ENCODE measurements at places on chromosomes 5 and 9.

- no peaks in the 10 kb centered on the region for H3K27me3 ChIP-seq
- no peak overlapping the region for H3K4me3 ChIP-seq
- no peak overlapping the region for H3K27ac ChIP-seq
- DNase-seq, result no peak
- no peaks in the 10 kb centered on the region for H3K36me3 ChIP-seq
- no peaks in the 10 kb centered on the region for H3K4me1 ChIP-seq
These were observed 16.9 kb downstream of the PDGFRB start for GRCh38 chr5:150138551-150139265.

DNA sequence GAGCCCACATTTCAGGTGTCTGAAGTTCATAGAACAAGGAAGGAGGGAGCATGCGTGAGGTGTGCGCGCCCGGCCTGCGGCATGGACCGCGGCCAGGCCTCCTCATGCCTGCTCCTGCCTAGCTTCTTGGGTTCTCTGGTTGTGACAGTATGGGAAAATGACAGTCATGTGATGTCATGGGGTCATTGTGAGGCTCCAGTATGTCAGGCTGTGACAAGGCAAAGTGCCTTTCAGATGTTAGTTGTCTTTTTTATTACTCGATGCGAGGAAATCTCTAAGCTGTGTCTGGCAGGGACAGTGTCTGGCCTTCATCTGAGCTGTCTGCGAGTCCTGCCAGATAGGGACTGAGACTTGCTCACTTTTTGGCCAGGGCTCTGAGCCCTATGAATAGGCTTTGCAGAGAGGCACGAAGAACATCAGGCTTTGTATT is 13.3 kb downstream of the UCK1 start:
- peaks cover 77% of the 10 kb centered on the region for H3K36me3 ChIP-seq
- no peaks in the 10 kb centered on the region for H3K27me3 ChIP-seq
- no peak overlapping the region for H3K4me3 ChIP-seq
- no peaks in the 10 kb centered on the region for H3K4me1 ChIP-seq
- DNase-seq, result no peak
- H3K27ac ChIP-seq, result no peak overlapping the region

GRCh38 chr9:684941-685340 is 156.6 kb upstream of the DMRT1 start:
- H3K27me3 ChIP-seq, result no peaks in the 10 kb centered on the region
- H3K27ac ChIP-seq, result no peak overlapping the region

DNA sequence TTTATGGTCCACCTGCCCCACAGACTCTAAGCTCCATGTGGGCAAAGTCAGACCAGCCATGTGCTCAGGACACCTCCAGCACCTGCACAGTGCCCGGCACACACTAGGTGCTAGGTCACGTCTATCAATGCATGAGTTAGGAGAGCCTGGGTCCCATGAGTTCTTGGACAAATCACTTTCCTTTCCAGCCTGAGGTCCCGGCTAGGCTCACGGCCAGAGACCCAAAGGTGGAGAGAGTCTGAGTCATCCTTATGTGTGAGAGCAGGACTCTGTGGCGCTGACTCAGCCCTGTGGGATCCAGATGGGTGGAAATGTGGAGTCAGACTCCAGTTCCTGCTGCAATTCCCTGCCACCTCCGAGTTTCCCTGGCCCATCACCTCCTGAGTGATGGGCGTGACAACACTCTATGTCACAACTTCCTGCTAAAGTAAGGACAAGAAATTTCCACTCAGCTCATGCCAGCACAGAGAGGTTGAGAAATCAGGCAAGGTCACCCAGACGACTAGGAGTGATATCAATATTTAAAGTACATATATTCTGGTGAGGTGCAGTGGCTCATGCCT is 2.5 kb upstream of the ST6GALNAC4 start:
- peaks cover 37% of the 10 kb centered on the region for H3K4me1 ChIP-seq
- no peak overlapping the region for H3K4me3 ChIP-seq
- no peaks in the 10 kb centered on the region for H3K36me3 ChIP-seq
- no peak for DNase-seq

GRCh38 chr5:172707285-172708182 is 63.5 kb downstream of the DUSP1 start:
- H3K27me3 ChIP-seq, result peaks cover 8% of the 10 kb centered on the region
- H3K4me3 ChIP-seq, result no peak overlapping the region
- H3K36me3 ChIP-seq, result no peaks in the 10 kb centered on the region
- no peaks in the 10 kb centered on the region for H3K4me1 ChIP-seq

- peaks cover 4% of the 10 kb centered on the region for H3K27me3 ChIP-seq
- no peak overlapping the region for H3K4me3 ChIP-seq
- DNase-seq, result no peak
- H3K4me1 ChIP-seq, result no peaks in the 10 kb centered on the region
- H3K36me3 ChIP-seq, result no peaks in the 10 kb centered on the region
- no peak overlapping the region for H3K27ac ChIP-seq
These were observed 42.7 kb upstream of the CEP72 start for GRCh38 chr5:569358-569867.

DNA sequence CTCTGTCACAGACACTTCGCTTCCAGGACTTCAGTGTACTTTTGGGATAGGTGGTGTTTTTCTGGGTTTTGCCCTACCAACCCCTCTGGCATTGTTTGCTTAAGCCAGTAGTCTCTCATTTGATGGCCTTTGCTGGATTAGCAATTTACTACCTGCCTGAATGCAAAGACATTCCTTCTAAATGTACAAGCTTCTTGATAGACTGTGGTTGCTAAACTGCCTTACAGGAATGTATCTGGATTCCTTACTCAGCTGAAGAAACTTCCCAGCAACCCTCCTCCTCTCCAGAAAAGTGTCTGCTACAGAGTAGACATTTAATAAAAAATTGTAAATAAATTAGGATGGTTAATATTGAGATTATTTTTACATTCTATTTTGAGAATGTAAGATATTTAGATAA is 1916.7 kb downstream of the EFNA5 start:
- H3K4me3 ChIP-seq, result no peak overlapping the region
- no peaks in the 10 kb centered on the region for H3K36me3 ChIP-seq
- H3K4me1 ChIP-seq, result no peaks in the 10 kb centered on the region
- H3K27me3 ChIP-seq, result no peaks in the 10 kb centered on the region
- H3K27ac ChIP-seq, result no peak overlapping the region
- DNase-seq, result no peak

DNA sequence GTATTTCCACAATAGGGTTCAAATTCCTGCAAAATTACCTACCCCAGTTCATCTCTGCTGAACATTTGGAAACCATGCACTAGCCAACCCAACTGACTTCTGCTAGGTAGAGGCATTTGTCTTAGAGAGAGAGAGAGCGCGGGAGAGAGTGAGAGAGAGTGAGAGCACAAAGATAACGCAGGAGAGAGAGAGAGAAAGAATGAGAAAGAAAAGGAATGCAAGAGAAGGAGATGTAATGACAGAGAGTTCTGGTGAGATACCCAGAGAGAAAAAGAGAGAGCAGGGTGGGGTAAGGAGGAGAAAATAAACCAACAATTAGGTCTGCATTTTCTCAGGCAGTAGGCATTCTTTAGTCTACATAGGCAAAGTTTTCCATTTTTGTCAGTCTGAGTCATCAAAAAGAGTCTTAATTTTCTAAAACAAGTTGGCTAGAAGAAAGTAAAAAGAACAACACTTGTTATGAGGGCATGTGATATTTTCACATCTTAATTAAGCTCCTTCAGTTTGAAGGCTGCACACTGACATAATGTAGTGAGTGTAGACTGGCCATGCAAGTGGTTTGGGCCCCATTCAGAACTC is 98.2 kb downstream of the MAP1B start:
- no peak for DNase-seq
- H3K36me3 ChIP-seq, result no peaks in the 10 kb centered on the region
- no peaks in the 10 kb centered on the region for H3K4me1 ChIP-seq
- no peak overlapping the region for H3K27ac ChIP-seq
- H3K27me3 ChIP-seq, result no peaks in the 10 kb centered on the region

DNA sequence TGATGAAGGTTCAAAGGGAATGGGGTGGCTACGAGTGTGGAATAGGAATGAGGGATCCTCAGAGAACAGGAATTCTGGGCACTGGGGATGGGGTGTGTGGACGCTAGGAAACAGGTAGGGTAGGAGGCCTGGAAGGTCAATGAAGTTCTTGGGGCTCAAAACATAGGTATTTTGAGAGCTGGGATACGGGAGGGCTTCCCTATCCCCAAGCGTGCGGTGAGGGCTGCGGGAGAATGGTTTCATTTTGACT is 718 bp downstream of the QSOX2 start:
- DNase-seq, result no peak
- peak overlapping the region; percentile 58 for H3K4me3 ChIP-seq
- peaks cover 25% of the 10 kb centered on the region for H3K4me1 ChIP-seq
- H3K36me3 ChIP-seq, result no peaks in the 10 kb centered on the region

GRCh38 chr9:2620919-2621721 is 467 bp upstream of the VLDLR start:
- H3K4me1 ChIP-seq, result peaks cover 16% of the 10 kb centered on the region
- no peak for DNase-seq
- H3K36me3 ChIP-seq, result no peaks in the 10 kb centered on the region
- H3K27ac ChIP-seq, result no peak overlapping the region

- no peak for DNase-seq
- no peak overlapping the region for H3K4me3 ChIP-seq
- no peak overlapping the region for H3K27ac ChIP-seq
- no peaks in the 10 kb centered on the region for H3K36me3 ChIP-seq
- no peaks in the 10 kb centered on the region for H3K4me1 ChIP-seq
- no peaks in the 10 kb centered on the region for H3K27me3 ChIP-seq
These were observed 581.6 kb upstream of the CDH9 start for GRCh38 chr5:27619982-27620381.

GRCh38 chr9:73640971-73641370 is 489.3 kb downstream of the ANXA1 start:
- H3K36me3 ChIP-seq, result no peaks in the 10 kb centered on the region
- no peak overlapping the region for H3K4me3 ChIP-seq
- H3K27me3 ChIP-seq, result no peaks in the 10 kb centered on the region
- DNase-seq, result no peak

DNA sequence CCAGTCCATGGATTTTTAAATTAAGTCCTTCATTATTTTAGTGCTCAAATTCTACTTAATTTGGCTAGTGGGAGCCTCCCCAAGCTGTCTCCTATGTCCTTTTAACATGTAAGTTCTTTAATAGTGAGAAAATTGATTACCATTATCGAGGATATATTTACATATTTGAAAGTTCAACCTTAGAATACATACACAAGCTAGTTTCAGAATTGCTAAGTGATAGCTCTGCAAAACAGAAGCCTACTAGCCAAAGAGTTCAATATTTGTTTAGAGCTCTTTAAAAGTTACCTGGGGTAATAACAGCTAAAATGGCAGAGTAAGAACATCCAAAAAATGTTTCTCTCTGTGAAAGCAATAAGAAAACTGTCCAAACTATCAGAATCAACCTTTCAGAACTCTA is 48.2 kb downstream of the LOX start:
- peaks cover 4% of the 10 kb centered on the region for H3K36me3 ChIP-seq
- H3K4me1 ChIP-seq, result no peaks in the 10 kb centered on the region
- H3K4me3 ChIP-seq, result no peak overlapping the region

DNA sequence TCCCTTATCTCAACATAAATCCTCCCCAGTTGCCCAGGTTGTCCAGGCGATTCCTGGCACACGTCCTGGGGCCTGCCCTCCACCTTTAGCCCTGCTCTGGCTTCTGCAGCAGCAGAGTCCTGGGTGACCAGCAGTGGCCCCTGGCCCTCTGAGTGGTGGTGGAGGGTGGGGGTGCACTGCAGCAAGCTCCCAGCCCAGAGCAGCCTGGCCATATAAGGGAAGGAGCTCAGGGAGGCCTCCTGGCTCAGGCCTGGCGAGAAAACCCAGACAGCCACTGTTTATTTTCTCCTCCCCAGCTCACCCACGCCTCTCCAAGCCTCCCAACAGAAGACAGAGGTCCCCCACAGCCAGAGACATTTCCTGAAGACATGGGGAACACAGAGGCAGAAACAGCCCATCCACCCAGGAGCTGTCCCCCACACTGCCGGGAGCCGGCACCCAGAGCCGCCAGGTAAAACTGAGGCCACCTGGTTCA is 44.7 kb upstream of the IL17B start:
- no peaks in the 10 kb centered on the region for H3K27me3 ChIP-seq
- no peaks in the 10 kb centered on the region for H3K4me1 ChIP-seq
- DNase-seq, result no peak

DNA sequence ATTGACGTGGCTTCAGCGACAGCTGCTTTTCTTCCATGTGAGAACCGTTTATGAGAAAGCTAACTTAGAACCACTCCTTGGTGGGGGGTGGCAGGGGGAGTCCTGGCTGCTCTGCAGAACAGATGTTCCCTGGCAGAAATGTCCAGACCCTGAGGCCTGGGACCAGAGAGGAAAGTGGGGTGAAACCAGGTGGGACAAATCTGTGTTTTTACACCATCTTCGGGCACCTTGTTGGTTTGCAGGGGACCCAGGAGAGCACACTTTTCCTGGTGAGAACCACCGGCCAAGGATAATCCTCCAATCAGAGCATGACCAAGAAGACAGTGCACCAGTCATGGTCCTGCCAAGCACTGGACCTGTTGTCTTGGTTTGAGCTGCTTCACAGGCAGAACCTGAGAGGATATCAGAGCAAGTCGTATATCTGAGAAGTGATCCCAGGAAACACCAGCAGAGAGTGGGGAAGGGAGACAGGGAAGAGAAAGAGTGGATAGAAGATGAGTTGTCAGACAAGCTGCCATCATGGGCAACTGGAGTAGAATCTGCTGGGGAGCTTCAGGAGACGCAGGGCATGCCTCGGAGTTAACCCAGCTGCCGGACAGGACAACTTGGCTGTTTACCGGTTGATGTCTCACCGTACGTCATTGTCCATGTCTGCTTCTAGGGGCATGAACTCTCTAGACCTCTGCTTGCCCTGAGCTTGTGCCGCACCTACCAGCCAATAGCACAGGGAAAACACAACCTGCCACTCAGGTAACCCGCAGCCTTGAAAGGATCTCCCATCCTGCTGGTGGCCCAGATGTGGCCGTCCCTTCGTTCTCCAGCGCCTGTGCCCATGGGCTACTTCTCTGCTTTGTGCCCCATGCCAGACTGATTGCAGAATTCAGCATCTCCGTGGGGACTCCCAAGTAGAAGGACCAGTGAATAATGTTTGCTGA is 178.4 kb upstream of the MVB12B start:
- H3K36me3 ChIP-seq, result no peaks in the 10 kb centered on the region
- H3K4me1 ChIP-seq, result no peaks in the 10 kb centered on the region
- no peak for DNase-seq
- H3K27me3 ChIP-seq, result peaks cover 9% of the 10 kb centered on the region
- no peak overlapping the region for H3K4me3 ChIP-seq

- no peak overlapping the region for H3K27ac ChIP-seq
- no peaks in the 10 kb centered on the region for H3K36me3 ChIP-seq
- no peak for DNase-seq
- no peaks in the 10 kb centered on the region for H3K27me3 ChIP-seq
- no peak overlapping the region for H3K4me3 ChIP-seq
- H3K4me1 ChIP-seq, result no peaks in the 10 kb centered on the region
These were observed 347.8 kb downstream of the EFNA5 start for GRCh38 chr5:107322936-107323335.

- no peak overlapping the region for H3K27ac ChIP-seq
- H3K4me3 ChIP-seq, result no peak overlapping the region
- no peaks in the 10 kb centered on the region for H3K36me3 ChIP-seq
- no peak for DNase-seq
- no peaks in the 10 kb centered on the region for H3K27me3 ChIP-seq
- H3K4me1 ChIP-seq, result no peaks in the 10 kb centered on the region
These were observed 464.0 kb upstream of the TUSC1 start for GRCh38 chr9:26142201-26142600.

GRCh38 chr9:133534346-133535291 is at the start of gene ADAMTSL2:
Gene ADAMTSL2 (plus strand): TSS chr9:133534704. CDS start chr9:133536713, 2,009 bp downstream.
- H3K36me3 ChIP-seq, result no peaks in the 10 kb centered on the region
- no peak within 1 kb of the TSS for H3K4me3 ChIP-seq
- H3K27ac ChIP-seq, result no peak within 1 kb of the TSS
- peaks cover 17% of the 10 kb centered on the region for H3K27me3 ChIP-seq
- DNase-seq, result no peak
- H3K4me1 ChIP-seq, result no peaks in the 10 kb centered on the region

- H3K4me3 ChIP-seq, result peak within 1 kb of the TSS; percentile 83
- H3K27ac ChIP-seq, result peak within 1 kb of the TSS; percentile 19
- DNase-seq, result peak; percentile 20
These were observed at the start of gene F2RL1 for GRCh38 chr5:76818844-76819831. Gene F2RL1 (plus strand): TSS chr5:76819030. CDS start chr5:76819183, 153 bp downstream.

All from effector memory CD4-positive, alpha-beta T cell (primary cell).